ENCODE measurements at places on chromosomes 6 and 20.

DNA sequence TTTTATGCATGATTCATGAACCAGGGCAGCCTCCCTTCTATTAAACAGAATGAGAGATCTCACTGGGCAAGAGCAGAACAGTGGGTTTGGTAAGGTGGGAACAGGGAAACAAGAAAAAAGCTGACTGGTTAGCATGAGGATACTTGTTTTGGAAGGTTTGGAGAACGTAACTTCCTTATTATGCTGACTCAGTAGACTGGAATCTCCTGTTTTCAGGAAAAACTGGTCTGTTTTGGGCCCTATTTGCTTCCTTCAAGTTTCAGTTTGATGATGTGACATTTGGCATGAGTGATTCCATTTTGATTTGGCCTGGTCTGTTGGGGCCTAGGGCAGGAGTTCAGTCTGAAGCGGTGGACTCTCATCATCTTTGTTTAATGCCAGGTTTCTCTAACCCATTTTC is 172.0 kb downstream of the MYLK4 start:
- no peak for DNase-seq

DNA sequence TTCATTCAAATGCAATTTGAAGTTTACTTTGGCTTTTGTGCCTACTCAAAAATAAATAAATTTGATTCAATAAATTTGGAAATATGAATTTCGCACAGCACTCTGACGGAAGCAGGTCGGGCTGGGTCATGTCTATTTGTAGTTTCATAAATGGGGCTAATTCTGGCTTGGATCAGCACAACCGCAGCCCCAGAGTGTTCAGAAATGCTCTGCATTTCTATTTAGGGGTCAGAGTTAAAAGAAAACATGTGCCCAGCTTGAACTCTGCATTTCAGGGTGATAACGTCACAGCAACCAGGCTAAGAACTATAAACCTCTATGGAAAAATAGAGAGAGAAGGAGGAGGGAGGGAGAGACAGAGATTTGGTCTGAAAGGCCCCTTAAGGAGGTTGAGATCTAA is 480.9 kb upstream of the NOX3 start:
- DNase-seq, result no peak

GRCh38 chr20:63765902-63766301 is 26.3 kb downstream of the SLC2A4RG start:
- DNase-seq, result no peak

DNA sequence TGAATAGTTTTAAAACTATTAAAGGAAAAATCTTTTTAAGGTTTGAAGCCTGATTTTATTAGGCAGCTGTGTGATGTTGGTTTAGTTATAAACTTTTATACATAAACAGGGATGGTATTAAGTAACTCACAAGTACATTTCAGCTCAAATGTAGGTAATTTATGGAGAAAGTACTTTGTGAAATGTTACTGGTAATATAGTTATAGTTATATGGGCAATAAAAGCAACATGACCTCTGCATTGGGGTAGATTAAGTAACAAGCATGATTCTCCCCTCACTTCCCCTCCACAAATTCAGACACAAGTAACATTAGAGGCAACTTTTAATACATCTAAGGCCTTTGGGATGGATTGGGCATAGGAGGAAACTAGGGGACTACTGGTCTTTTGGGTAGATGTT is 154.3 kb upstream of the ID4 start:
- DNase-seq, result no peak

GRCh38 chr6:144581812-144582537 is 296.8 kb downstream of the UTRN start:
- DNase-seq, result no peak

DNA sequence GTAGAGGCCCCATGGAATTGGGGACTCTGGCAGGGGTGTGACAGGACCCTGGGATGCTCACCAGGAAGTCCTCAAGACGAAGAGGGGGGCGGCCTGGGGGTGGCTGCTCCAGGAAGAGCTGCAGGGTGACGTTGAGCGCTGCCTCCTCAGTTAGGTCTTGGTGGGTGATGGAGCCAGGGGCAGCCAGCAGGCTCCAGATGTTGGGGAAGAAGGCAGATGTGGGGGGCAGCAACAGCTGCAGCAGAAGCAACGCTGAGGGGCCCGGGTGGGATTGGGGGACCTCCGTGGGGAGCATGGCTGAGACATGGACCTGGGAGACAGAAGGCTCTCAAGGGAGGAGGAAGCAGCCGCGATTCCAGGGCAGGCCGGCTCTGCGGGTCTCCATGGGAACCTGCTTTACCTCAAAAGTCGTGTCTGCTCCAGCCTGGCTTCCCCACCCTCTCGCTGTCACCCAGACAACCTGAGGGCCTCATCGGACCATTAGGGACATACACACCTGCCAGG is 591 bp downstream of the VWA7 start:
- DNase-seq, result peak; percentile 22

- DNase-seq, result no peak
Measured at GRCh38 chr6:15516923-15517560, 145.8 kb downstream of the DTNBP1 start.

DNA sequence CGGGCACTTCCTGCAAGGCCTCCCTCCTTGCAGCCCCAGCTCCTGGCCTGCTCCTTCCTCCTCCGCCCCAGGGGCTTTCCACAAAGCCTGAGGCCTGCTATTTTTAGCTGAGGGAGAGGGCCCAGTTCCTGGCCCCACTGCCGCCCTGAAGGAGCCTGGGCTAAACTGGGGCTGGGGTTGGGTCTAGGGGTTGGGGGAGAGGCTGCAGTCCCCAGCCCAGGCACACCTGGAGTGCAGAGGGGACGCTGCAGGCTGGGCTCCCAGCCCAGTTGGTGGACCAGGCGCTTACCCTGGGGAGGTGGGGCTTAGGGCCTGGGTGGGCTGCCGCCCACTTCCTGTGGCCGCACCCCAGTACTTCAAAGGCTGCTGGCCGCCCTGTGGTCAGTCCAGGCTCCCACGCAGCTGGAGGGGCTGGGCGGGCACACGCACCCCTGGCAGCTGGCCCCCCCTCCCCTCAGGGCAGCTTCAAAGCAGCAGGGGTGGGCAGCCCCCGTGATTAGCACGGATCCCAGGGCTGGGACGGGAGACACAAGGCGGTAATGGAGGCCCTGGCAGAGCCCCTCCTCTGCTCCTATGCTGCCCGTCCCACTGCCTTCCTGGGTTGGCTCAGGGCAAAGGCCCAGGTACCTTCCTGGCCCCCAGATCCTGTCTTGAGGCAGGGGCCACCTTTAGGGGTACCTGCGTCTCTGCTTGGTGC is 7.1 kb upstream of the ABHD16B start:
- DNase-seq, result no peak

GRCh38 chr6:53611342-53611741 is 54.2 kb downstream of the KLHL31 start:
- DNase-seq, result no peak

DNA sequence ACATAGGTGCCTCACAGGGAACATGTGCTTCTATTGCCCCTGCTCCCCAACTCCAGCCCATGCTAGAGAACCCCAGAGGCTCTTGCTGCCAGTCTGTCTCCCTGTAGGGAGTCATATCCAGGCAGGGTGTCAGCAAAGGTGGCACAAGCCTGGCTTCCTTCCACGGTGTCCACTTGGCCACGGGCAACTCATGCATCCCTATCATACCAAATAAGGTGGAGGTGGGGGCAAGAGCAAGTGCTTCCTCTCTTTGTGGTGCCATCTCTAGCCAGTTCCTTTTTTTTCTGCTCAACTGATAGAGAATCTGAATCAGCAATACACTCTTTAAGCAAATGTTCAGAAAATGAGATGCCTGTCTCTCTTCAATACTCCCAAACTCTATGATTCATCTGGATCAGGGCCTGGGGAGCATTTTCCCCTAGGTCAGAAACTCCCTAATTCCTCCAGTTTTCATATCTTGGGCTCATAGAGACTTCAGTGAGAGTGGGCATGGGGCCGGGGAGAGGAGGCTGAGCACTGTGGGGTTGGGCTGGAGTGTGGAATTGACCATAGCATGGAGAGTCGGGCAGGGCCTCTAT is 105.1 kb upstream of the GPR6 start:
- DNase-seq, result no peak

- no peak for DNase-seq
Measured at GRCh38 chr6:27812078-27812804, 100.0 kb downstream of the OR2B2 start.

GRCh38 chr6:52519618-52520017 is 57.2 kb downstream of the TRAM2 start:
- DNase-seq, result no peak

- no peak for DNase-seq
Measured at GRCh38 chr6:87995461-87995860, 52.2 kb upstream of the SPACA1 start.

DNA sequence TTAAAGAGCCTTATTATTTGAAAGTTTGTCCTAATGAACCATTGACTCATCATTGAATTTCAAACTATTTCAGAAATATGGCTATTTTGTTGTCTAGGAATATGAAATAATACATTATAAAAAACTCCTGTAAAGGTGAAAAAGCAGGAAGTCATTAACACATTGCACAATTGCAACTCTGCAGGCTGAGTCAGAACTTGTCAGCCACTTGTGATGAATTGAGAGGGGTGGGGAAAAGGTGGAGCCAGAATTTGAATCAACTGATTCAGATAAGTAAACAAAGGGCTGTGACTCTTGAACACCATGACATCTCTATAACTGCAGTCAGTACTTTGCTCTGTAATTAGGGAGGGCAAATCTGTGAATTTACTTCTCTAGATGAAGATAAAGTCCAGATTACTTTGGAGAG is 6.0 kb downstream of the C6orf141 start:
- DNase-seq, result no peak

DNA sequence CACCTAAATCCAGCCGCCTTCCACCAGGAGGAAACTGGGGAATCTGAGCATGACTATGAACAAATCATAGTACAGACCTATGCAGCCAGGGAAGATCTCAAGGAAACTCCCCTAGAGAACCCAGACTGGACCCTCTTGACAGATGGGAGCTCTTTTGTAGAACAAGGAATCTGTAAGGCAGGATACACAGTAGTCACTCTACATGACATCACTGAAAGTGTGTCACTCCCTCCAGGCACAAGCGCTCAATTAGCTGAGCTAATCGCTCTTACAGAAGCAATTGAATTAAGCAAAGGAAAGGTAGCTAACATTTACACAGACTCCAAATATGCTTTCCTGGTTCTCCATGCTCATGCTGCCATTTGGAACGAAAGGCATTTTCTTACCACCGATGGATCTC is 36.8 kb downstream of the PLN start:
- DNase-seq, result no peak

GRCh38 chr6:146891615-146892265 is 293.0 kb downstream of the ADGB start:
- DNase-seq, result no peak

GRCh38 chr6:55184782-55185530 is 10.6 kb downstream of the HCRTR2 start:
- DNase-seq, result no peak

DNA sequence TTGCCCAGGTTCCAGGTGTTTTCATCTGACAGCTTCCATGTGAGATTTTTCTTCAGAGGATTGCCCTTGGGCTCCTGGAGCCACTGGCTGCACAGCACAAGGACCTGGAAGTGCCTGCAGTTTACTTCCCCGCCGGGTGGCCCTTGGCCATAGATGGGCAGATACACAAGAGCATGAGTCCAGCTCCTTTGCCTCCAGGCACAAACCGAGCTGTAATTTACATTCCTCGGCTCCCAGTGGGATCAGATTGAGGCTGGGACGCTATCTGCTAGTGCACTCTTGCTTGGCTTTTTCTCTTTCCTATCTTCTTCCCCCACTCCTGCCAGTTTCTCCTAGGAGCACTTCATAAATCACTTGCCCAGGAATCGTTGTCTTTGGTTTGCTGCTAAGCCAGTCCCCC is 85.4 kb upstream of the RALY start:
- DNase-seq, result no peak

DNA sequence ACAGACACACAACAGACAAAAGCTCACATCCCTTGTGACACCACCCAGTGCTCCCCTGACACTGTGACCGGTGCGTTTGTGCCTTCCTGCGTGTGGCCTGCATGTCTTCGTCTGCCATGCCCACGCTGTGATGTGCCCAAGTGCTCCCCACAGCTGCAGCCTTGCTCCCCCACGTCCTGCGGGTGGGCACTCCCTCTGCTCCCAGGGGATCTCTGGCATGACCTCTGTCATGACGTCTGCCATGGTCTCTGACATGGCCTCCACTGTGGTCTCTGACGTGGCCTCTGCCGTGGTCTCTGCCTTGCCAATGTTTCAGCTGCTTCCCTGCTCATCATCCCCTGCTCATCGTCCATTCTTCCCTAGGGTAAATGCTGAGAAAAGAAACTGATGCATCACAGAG is 200.9 kb downstream of the DLL1 start:
- no peak for DNase-seq

- DNase-seq, result no peak
Measured at GRCh38 chr6:156306531-156306930, 470.6 kb upstream of the ARID1B start.

DNA sequence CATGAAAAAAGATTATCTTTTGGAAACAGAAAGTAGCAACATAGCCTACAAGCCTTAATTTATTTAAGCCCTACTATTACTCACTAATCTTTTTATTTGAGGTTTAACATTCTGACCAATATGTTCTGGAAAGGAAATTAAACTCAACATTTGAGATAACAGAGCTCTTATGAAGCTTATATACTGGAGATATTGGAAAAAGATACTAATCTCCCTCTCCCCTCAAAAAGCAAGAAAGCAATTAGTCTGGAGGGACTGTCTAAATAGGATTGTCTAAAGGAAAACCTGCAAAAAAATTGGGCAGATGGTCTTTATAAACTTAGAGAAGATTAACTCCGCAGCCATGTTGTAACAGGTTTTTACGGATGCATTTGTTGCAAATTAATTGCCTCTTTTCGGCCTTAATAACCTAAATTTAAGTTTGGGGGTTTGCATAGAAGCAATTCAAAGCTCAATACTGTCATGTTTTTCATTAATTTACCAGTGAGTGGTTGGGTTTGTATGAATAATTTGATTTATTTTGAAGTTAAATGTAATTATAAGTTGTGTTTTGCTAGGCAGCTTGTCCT is 79.1 kb downstream of the SHLD1 start:
- no peak for DNase-seq

DNA sequence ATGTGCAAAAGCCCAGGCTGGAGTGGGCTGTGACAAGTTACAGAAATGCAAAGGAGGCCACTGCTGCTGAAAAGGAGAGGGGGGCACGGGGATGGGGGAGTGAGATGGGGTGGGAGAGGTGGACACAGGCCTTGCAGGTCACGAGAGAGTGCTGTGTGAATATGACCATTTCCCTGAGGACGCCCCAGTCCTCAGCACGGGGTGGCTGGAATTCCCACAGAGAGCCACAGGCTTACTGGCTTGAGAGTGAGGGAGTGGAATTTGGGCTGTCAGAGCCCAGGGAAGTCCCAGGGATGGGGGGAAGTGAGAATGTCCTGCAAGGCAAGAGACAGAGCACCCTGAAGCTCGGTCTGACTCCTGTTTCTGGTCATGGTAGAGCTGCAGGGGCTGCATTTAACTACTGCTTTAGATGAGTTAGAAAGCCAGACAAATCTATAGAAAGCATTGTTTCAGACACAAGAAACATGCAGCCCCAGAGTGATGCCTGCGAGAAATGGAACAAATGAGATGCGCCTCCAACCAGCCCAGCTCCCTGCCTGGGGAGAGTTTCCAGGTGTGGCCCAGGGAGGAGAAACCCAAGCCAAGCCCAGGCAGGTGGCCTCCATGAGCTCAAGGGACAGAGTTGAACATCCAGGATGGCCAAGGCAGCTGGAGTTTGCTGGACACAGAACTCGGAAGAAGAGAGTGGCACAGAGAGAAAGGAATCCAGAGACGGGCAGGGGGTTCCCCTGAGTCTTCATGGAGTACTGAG is 30.5 kb downstream of the NPEPL1 start:
- DNase-seq, result no peak
